ENCODE measurements at places on chromosomes 1 and 21. TPM values are rescaled to one million over a fixed set of nuclear protein-coding genes. Genes with fewer than 3 reads are reported as not detected.

GRCh38 chr1:91912266-91912665 is 26.3 kb upstream of the TGFBR3 start:
- H3K27me3 ChIP-seq, result no peaks in the 10 kb centered on the region
- H3K36me3 ChIP-seq, result no peaks in the 10 kb centered on the region
- no peak overlapping the region for H3K27ac ChIP-seq
- no peaks in the 10 kb centered on the region for H3K4me1 ChIP-seq
- no peak for DNase-seq

The UTP25 gene
- total RNA-seq, result 6.4 TPM

DNA sequence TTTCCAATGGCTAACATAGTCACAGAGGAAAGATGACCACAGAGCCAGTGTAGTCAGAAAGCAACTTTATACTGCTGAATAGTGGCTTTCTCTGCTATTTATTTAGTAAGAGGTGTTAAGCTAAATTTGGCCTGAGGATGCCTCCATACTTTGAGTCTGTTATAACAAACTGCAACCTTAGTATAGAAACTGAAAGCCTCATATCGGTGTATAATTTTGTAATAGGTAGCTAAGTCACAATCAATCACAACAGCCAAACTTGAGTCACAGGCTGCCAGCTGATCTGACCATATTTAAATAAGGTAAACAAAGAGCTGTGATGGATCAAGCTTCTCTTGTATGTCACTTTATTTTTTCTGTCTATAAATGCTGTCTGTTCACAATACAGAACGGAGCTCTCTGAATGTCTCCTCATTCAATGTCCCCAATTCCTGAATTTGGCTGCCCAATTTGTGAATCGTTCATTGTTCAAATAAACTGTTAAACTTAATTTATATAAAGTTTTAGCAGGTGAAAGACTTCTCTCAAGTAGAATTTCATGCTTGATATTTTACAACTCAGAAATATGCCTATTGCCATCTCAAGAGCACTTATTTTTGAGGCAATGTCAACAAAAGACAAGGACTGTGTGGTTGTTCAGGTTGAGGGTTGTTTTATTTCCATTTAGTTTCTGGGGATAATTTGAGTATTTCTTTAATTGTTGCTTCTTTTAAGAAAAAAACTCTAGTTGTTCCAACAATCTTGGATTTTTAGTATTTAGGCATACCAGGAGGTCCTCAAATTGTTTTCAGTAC is 339.7 kb upstream of the B3GALT2 start:
- no peak overlapping the region for H3K4me3 ChIP-seq
- no peaks in the 10 kb centered on the region for H3K27me3 ChIP-seq
- H3K27ac ChIP-seq, result no peak overlapping the region
- H3K36me3 ChIP-seq, result no peaks in the 10 kb centered on the region
- DNase-seq, result no peak

The KCNE2 gene
- total RNA-seq, result not detected

The RABGAP1L gene
- 23.5 TPM for total RNA-seq

- no peaks in the 10 kb centered on the region for H3K36me3 ChIP-seq
- H3K27ac ChIP-seq, result peak overlapping the region; percentile 85
- no peak for DNase-seq
- peaks cover 42% of the 10 kb centered on the region for H3K4me1 ChIP-seq
- H3K4me3 ChIP-seq, result no peak overlapping the region
- H3K27me3 ChIP-seq, result no peaks in the 10 kb centered on the region
Observed at GRCh38 chr1:27606708-27607238, 2.8 kb upstream of the AHDC1 start.

DNA sequence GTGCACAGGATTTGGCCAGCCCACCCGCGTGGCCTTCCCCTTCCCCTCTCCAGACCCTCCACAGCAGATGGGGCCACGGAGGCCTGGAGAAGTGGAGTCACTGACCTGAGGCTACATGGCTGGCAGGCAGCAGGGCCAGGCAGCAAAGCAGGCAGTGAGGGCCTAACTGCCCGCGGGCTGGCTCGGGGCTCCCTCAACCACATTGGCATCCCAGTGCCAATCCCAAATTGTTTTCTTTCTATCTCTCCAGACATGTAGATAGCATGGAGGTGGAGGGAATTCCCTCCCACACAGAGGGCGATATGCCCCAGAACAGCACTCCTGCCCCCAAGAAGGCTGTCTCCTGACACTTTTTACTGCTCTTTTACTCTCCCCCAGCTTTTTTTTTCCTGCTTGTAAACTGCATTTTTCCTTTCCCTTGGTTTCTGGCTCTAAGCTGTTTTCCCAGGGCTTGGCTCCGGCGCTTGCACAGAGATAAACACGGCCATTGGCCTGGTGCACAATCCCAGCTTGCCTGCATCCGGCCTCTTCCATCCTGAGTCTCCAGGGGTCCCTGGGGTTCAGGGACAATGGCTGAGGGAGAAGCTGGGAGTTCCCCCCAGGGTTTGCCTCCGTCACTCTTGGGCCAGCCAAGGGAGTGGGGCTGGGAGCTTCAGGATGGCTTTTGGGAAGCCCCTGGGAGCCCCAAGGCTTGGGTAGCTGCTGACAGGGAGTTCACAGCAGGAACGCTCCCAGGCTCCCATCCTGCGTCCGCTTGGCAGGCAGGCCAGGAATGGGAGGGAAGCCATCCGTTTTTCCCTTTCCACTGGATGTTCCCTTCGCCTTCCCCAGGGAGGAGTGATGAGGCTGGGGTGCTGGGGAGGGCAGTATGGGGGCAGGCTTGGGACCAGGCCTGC is 7.0 kb downstream of the EPHX1 start:
- no peak for DNase-seq
- peaks cover 3% of the 10 kb centered on the region for H3K27me3 ChIP-seq
- H3K4me1 ChIP-seq, result peaks cover 37% of the 10 kb centered on the region
- H3K4me3 ChIP-seq, result no peak overlapping the region

GRCh38 chr21:32192291-32193097 is 86.4 kb downstream of the MIS18A start:
- H3K27ac ChIP-seq, result no peak overlapping the region
- no peaks in the 10 kb centered on the region for H3K36me3 ChIP-seq
- H3K4me3 ChIP-seq, result no peak overlapping the region
- no peaks in the 10 kb centered on the region for H3K4me1 ChIP-seq

GRCh38 chr21:35871906-35872305 is 188.4 kb downstream of the SETD4 start:
- no peak overlapping the region for H3K27ac ChIP-seq
- H3K4me3 ChIP-seq, result no peak overlapping the region
- H3K36me3 ChIP-seq, result no peaks in the 10 kb centered on the region
- H3K27me3 ChIP-seq, result no peaks in the 10 kb centered on the region

GRCh38 chr1:193342811-193343210 is 156.4 kb upstream of the B3GALT2 start:
- no peaks in the 10 kb centered on the region for H3K36me3 ChIP-seq
- H3K4me3 ChIP-seq, result no peak overlapping the region
- no peak overlapping the region for H3K27ac ChIP-seq
- H3K27me3 ChIP-seq, result no peaks in the 10 kb centered on the region
- no peak for DNase-seq
- no peaks in the 10 kb centered on the region for H3K4me1 ChIP-seq

- H3K27ac ChIP-seq, result no peak overlapping the region
- no peaks in the 10 kb centered on the region for H3K4me1 ChIP-seq
- no peaks in the 10 kb centered on the region for H3K36me3 ChIP-seq
- no peak for DNase-seq
Observed at GRCh38 chr21:14482165-14482564, 64.0 kb downstream of the SAMSN1 start.

- DNase-seq, result no peak
- H3K36me3 ChIP-seq, result no peaks in the 10 kb centered on the region
- H3K27me3 ChIP-seq, result no peaks in the 10 kb centered on the region
- H3K27ac ChIP-seq, result no peak overlapping the region
- peaks cover 45% of the 10 kb centered on the region for H3K4me1 ChIP-seq
Observed at GRCh38 chr1:66357478-66358197, 176.3 kb upstream of the SGIP1 start.

DNA sequence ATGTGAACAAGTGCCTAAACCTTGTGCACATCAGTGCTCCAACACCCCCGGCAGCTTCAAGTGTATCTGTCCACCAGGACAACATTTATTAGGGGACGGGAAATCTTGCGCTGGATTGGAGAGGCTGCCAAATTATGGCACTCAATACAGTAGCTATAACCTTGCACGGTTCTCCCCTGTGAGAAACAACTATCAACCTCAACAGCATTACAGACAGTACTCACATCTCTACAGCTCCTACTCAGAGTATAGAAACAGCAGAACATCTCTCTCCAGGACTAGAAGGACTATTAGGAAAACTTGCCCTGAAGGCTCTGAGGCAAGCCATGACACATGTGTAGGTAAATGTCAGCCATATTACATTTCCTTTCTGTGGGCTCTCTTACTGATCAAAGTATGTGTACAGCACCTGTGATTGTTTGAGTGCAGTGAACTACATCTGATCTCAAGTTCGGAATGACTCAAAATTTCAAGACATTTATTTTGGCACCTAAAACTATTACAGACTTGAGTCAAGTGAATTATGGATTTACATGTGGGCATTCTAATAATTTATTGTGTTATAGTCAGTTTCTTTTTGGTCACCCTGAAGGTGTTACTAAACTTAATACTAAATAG is 196.5 kb downstream of the TPR start:
- no peaks in the 10 kb centered on the region for H3K27me3 ChIP-seq
- no peak for DNase-seq
- H3K27ac ChIP-seq, result no peak overlapping the region
- H3K36me3 ChIP-seq, result no peaks in the 10 kb centered on the region
- H3K4me3 ChIP-seq, result no peak overlapping the region
- no peaks in the 10 kb centered on the region for H3K4me1 ChIP-seq

- peaks cover 10% of the 10 kb centered on the region for H3K36me3 ChIP-seq
- H3K27me3 ChIP-seq, result no peaks in the 10 kb centered on the region
- no peak overlapping the region for H3K4me3 ChIP-seq
- no peaks in the 10 kb centered on the region for H3K4me1 ChIP-seq
- DNase-seq, result no peak
Observed at GRCh38 chr1:178209935-178210334, 116.0 kb downstream of the RASAL2 start.

The LIN28A gene
- total RNA-seq, result 1,384 TPM

The OR10Z1 gene
- not detected for total RNA-seq

GRCh38 chr1:102715150-102715549 is 393.2 kb downstream of the COL11A1 start:
- no peaks in the 10 kb centered on the region for H3K4me1 ChIP-seq
- H3K27ac ChIP-seq, result no peak overlapping the region
- no peaks in the 10 kb centered on the region for H3K27me3 ChIP-seq
- no peaks in the 10 kb centered on the region for H3K36me3 ChIP-seq
- no peak for DNase-seq
- no peak overlapping the region for H3K4me3 ChIP-seq

The SLC44A5 gene
- total RNA-seq, result 25.3 TPM

The FMO3 gene
- total RNA-seq, result not detected

- H3K4me3 ChIP-seq, result no peak overlapping the region
- peaks cover 18% of the 10 kb centered on the region for H3K27me3 ChIP-seq
- no peak overlapping the region for H3K27ac ChIP-seq
- no peaks in the 10 kb centered on the region for H3K4me1 ChIP-seq
Observed at GRCh38 chr1:110811529-110811928, 61.4 kb upstream of the CD53 start.
